ENCODE measurements at places on chromosomes 4 and X.
A peak's percentile ranks its signal among the peaks of the same experiment; 100 is the strongest.

DNA sequence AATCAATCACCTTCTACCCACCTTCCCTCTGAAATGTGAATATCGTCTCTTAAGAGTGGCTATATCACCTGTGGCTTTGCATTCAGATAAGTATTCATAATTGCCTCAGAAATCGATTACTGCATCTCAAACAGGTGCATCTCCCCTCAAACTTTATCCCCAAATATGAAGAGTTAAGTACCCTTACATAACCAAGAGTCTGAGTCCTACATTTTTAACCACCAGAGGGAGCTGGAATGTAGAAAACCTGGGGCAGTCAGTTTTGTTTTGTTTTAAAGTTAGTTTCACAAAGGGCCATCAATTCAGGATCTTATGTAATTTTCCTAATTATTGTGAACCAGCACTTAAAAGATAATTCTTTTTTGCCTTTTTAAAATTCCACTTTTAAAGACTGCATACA, 5.7 kb downstream of the TCEANC start:
- DNase-seq: peak; percentile 64

- DNase-seq: no peak
These were observed 6.8 kb downstream of the MECP2 start for GRCh38 chrX:154090731-154091130.

DNA sequence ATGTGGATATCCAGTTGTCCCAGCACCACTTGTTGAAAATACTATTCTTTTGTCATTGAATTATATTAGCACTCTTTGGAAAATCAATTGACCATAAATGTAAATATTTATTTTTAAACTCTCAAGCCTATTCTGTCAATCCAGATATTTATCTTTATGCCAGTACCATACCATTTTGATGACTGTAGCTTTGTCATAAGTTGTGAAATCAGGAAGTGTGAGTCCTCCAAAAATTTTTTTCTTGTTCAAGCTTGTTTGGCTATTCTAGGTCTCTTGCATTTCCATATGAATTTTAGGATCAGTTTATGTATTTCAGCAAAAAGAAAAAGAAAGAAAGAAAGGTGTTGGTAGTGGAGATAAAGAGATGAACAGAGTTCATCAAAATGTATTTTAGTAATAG, 8.2 kb upstream of the SMPX start:
- DNase-seq: peak; percentile 25

DNA sequence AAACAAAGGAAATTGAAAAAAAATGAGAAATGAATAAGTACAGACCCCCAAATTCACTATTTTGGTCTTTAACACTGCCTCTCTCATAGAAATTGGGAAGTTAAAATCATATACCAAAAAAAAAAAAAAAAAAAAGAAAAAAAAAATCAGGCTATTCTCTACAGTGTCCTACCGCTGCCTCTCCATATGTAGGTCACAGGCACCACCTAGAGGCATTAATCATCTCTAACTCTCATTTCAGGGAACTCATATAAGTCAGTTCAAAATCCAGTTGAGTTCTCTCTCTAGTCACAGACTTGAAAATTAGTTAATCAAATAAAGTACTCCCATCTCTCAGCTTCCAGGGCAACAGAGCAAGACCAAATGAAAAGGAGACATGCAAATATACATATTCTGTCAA, 47.9 kb downstream of the COX18 start:
- DNase-seq: peak; percentile 73

- peak; percentile 74 for DNase-seq
These were observed 26.8 kb upstream of the TMEM184C start for GRCh38 chr4:147590249-147590920.

DNA sequence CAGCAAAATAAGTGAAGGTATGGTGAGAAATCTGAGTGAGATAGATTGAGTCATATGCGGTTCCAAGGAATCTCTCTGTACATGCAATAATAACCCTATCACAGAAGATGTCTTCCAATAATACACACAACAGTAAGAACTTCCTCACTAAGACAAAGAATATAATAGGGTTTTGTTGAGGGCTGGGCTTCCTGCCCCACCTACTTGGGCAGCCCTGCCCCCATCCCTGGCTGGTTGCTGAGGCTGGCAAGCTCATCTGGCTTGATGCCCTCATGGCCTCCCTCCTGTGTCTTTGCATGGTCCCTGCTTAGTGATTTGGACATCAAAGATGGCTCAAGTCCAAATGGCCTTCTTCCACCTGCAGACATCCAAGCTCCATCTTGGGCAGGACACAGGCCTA, 2.7 kb downstream of the GEMIN8 start:
- DNase-seq: peak; percentile 35
